ENCODE measurements at places on chromosomes 6 and 20. TPM values are rescaled to one million over a fixed set of nuclear protein-coding genes. Genes with fewer than 3 reads are reported as not detected.

GRCh38 chr20:45032781-45033180 is 66.5 kb downstream of the STK4 start:
- no peak for DNase-seq

DNA sequence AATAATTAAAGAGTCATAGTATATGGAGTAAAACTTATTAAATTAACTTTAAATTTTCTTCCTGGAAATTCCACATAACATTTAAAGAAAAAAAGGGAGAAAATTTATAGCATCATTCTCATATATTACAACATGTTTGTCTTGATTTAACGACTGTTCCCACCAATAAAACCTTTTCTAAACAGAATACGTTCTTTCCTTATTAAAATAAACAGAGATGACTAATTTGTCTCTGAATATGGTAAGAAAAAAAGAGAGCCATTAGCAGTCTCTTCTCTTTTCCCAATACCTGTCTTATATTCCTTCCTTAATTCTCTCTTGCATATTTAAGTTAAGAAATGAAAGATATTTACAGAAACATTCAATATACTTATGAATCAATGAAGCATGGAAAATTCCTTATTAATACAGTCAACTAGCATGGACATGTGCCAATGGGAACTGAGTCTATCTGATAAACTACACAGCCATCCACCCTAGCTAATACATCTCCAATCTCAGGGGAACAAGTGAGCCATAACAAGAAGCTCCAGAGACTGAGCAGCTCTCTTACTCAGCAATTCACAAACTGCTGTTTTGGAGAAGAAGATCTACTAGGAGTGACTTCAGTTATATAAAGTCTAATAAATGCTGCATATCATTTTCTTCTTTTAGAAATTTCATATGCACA is 347.1 kb upstream of the MANEA start:
- no peak for DNase-seq

DNA sequence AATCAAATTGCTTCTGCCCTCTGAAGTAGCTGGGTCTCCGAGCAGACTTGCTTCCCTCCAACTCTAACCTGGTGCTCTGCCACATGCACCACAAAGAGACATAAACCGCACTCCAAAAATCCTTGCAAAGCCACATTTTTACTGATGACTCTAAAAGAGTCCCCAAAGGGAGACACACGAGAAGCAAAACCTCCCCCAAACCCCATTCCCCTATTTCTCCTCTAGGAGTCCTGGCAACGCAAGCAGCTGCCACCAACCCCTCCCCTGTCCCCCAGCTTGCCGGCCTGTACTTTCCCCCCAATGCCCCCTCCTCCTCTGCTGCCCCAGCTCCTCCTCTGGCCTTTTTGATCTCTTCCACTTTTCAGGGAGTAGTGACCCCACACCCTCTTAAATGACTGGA is 180.1 kb upstream of the ARID1B start:
- no peak for DNase-seq

DNA sequence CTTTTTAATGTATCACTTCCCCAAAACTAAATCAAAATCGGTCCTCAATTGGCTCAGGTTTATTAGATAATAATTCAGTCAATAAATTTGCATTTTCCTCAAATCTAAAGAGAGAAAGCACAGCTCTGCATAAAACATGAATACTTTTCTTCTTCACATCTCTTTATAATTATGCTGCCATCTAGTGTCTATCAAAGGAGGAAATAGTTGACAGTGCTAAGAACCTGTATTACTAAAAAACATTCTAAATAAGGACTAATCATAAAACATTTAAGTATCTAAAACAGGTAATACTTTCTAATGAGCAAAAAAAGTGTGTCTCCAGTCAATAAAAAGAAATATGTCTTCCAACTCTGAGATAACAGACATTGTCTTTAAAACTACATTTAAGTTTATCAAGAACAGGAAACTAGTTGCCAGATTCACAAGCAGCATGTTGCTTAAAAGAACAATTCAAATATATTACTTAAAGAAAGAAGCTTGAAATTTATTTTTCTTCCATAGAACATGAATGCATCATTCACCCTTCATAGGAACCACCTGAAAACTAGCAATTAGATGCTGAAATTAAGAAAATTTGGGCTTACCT is 56.5 kb upstream of the DST start:
- no peak for DNase-seq

The MOG gene
- total RNA-seq: not detected
